Substantia nigra (tissue), 51 donors: ENCODE measurements at places on chromosomes 7 and 10.

DNA sequence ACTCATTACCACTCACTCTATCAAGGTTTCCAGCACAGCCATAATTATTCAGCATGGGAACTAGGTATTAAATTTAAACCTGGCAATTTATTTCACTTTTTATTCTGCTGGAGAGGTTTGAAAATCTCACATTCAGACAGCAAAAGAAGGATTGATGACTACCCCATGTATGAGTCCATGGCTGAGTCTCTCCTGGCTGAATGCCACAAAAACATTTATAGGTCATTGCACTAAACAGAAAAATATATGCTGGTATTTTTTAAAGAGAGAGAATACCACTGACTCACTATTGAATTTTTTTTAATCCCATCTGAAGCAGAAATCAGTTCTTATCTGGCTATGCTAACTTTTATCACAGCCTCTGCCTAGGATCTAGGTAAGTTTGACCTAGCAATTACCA is 336.3 kb downstream of the PPP1R3A start:
- DNase-seq, result no peak

GRCh38 chr10:29295813-29296212 is 6.9 kb downstream of the LYZL1 start:
- no peak for DNase-seq

DNA sequence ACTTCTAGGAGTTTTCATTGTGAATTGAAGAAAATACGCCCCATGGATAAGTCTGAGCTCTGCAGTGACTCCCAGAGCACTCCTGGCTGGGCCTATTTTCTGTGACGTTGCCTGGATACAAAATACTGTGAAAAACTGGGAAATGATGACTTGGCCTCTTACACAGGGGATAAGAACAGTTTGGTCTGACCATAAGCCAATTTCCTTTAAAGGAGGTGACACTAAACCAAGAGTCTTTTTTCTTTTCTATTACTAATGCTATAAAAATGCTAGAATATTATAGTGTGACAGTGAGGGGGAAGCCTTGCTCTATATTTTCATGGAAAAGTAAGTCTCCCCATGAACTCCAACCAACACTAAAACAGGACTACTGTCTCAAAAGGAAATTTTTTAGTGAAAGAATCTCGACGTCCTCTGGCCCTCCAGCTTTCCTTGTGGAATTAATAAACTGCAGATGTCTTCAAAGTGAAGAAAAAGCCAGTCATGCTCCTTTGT is 45.5 kb downstream of the MYOF start:
- DNase-seq, result no peak

DNA sequence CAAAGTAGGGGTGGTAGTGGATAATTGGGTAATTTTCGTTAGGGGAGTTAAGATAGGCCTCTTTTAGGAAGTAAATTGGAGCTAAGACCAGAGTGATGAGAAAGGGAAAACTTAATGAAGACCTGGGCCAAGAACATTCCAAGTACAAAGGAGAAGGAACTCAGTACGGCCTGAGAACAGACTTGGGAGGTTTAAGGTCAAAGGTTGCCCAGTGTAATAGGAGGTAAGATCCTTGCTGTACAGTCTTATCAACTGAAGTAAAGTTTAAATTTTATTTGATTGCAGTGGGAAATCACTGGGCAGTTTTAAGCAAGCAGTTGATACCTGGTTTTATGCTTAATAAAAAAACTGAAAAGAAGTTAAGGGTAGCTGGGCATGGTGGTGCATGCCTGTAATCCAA is 76.4 kb downstream of the MPLKIP start:
- DNase-seq, result no peak

GRCh38 chr10:109963439-109963838 is 40.1 kb upstream of the XPNPEP1 start:
- DNase-seq, result no peak

- DNase-seq, result no peak
Observed at GRCh38 chr7:112898432-112899290, 108.5 kb upstream of the TMEM168 start.

GRCh38 chr10:47285381-47286115 is 14.4 kb upstream of the GDF10 start:
- no peak for DNase-seq

- no peak for DNase-seq
Observed at GRCh38 chr7:137135654-137136350, 207.7 kb downstream of the PTN start.

- no peak for DNase-seq
Observed at GRCh38 chr10:6065406-6065805, 3.2 kb upstream of the IL2RA start.

- DNase-seq, result no peak
Observed at GRCh38 chr7:131943646-131944045, 387.2 kb upstream of the PODXL start.

- no peak for DNase-seq
Observed at GRCh38 chr10:51879238-51879637, 179.8 kb upstream of the CSTF2T start.

DNA sequence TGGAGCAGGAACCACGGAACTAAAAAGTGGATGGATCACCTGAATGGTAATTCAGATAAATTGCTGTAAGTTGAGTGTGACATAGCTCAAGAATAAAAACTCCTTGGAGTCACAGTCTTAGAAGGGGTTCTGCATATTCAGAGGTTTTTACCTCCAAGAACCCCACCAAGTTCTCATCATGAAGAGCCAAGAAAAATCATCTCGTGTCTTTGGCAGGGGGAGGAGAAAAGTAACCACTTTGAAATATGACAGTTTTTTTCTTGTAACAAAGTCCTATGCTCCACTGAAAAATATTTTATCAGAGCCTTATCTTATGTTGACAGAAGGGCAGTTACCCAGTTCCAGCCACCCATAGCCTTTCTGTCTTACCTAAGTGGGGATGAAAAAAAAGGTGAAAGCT is 38.2 kb upstream of the MBL2 start:
- no peak for DNase-seq

DNA sequence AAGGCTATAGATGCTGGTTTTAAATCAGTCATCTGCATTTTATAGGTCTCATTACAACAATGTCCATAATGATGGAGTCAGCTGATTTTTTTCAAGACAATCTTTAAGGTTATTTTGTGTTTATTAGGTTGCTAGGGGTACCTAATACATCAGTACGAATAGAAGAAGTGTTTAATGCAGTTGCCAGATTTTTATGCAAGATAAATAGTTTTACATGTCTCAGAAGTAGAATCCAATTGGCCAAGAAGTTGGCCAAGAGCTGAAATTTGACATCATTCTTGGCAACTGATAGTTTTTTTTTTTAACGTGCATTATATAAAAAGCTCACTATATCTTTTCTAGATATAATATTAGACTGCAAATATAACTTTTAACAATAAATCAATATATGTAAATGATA is 208.5 kb downstream of the TRIL start:
- DNase-seq, result no peak

DNA sequence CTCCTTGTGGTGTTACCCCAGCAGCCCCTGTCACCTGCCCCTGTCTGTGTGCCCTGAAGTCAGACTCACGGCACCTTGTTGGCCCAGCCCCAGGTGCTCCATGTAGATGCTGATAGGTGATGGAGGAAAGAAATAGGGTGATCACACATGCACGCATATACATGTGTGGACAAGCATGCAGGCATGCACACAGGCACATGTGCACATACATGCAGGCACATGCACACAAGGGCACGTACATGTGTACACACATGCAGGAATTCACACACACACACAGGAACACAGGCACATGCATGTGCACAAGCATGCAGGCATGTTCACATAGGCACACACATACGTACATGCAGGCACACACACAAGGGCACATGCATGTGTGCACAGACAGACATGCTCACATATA is 16.6 kb upstream of the ELFN1 start:
- DNase-seq, result no peak

DNA sequence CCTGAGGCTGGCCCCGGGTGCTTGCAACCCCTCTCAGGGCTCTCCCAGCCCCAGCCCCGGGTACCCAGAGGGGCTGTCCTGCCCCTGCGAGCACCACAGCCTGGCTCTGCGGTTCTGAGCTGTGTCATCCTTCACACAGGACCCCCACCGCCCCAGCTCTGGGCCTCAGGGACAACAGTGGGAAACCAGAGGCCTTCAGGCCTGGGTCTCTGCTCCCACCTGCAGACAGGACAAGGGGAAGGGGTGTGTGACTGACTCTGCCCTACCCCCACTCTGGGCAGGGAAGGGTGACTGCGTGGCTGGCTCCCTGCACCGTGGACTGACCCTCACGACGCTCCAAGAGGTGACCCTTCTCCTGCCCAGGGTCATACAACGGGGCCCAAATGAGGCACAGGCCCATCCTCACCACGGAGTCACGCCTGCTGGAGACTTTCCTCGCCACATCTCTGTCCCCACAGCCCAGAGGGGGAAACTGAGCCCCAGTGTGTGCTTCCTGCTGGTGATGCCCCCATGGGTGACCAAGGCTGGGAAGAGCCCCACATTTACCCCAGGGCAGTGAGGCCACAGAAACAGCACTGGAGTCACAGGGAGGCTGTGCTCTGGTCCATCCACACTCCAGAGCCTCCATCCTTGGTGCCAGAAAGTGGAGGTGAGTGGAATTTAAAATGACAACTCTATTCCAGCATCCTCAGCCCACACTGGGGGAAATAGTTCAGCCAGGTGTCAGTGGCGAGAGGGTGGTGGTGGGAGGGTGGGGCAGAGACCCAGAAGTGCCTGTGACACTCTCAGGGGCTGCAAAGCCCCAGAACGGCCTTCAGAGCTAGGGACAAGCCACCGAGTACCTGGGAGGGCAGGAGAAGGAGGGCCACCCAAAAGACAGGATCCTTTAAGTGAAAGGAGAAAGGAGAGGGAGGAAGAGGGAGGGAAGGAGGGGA is 13.6 kb downstream of the CAMK2B start:
- DNase-seq, result no peak

- no peak for DNase-seq
Observed at GRCh38 chr7:38674513-38674912, 43.3 kb upstream of the AMPH start.

DNA sequence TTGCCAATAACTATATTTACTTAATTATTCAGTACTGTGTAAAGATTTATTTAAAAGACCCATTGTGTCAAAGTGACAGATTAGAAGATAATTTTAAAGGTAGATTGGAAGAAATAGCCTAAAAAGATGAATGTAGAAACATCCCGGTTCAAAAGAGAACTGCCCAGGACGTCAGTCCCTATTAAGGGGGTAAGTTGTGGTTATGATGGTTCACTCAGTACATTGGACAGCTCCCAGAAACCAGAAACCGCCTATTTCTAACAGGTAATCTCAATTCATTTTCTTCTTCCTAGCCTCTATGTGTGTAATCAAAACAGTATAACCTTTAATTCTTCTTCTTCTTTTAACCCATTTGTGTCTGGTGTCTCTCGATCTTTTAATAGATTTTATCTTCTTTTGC is 1.5 kb upstream of the FERD3L start:
- DNase-seq, result no peak

DNA sequence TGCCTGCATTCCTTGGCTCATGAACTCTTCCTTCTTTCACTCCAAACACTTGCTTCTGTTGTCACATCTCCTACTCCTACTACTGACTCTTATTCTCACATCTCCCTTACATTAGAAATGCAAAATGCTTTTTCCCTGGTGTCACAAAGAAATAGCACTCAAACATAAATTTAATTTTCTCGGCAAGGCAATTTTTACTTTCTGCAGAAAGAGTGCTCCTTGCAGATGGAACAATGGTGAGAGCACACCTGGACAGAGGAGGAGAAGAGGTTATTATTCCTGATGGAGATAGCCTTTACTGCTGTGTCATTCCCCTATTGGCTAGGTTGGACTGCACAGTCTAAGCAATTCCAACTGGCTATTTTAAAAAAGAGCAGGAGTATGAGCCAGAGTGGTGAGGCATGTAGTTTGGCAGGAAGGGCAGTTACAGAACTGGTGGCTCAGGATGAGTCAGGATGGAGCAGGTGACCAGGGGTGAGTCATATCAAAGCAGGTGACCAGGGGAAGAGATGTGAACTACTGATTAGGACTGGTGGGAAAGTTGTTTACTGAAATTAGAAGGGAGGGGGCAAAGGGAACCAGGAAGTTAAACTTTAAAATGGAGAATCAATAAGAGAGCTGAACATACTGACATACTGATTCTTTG is 52.9 kb downstream of the CYP2C9 start:
- DNase-seq, result no peak

GRCh38 chr7:95421847-95422444 is 12.9 kb downstream of the PON2 start:
- no peak for DNase-seq

DNA sequence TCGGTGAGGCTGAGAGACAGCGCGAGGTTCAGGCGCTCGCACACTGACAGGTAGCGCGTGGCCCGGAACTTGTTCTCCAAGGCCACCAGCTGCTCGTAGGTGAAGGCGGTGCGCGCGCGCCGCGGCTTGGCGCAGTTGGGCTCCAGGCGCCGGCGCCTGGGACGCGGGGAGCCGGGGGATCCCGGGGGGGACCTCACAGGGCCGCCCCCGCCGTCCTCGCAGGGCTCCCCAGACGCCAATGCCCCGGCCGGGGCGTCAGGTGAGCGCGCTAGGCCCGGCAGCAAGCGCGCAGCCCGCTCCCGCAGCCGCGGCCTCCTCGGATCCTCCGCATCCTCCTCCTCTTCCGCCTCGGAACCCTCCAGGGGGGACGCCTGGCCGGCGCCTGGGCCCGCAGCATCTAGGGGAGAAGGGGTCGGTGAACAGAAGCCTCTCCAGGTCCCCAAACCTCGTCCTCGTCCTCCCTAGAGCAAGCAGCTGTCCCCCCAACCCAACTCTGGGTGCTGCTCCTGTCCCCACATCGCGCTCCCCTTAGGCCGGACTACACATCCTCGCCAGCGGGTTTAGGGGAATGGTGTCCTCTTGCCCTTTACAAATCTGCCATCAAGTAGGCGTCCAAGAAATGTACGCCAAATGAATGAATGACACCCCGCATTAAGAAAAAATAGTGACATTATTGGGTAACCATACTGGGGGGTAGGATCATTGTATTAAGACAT is 1.9 kb downstream of the NKX1-2 start:
- no peak for DNase-seq

DNA sequence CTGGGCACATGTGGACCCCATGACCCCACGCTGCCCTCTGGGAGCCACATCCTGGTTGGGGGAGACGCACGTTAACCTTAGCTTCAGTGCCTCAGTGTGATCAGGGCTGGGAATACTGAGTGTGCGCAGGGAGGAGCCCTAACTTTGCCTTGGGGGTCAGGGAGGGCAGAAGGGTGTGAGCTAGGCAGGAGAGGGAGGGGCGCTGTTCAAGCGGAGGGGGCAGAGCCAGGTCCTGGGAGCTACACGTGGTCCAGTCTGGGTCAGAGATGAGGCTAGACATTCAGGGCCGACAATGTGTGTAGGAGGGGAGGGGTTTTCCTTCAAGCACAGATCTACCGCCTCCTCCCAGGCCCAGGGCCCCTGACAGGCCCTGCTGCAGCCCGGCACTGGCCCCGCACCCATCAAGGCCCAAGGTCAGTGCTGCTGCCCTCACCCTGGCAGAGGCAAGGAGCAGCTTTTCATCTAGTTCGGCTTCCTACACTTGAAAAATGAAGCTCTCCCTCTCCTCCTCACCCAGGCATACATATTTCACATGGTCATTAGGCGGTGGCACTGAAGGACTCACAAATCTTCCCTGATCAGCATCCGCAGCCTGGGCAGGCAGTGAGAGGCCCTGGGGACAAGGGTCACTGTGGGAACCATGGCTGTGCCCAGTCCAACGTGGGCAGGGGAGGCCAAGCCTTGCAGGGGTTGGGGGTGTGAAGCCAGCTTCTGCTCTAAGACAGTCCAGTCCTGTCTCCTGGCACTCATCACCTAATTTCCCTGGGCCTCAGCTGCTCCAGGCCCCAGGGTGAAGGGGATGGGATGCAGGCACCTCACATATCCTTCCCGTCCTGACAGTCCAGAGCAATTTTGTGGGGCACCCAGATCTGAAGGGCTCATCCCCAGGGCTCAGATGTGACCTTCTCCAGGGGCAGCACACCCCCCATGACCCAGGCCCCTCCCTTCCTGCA is 47.3 kb downstream of the C10orf105 start:
- no peak for DNase-seq
